Smooth muscle cell of the coronary artery (primary cell): ENCODE measurements at places on chromosomes 7 and 10. TPM values are rescaled to one million over a fixed set of nuclear protein-coding genes. Genes with fewer than 3 reads are reported as not detected.

RBAK gene
- total RNA-seq, result 2.9 and 6.5 TPM in 2 replicates

TRRAP gene
- 9.9 and 11.9 TPM in 2 replicates for total RNA-seq

SLC16A12 gene
- 0.12 and 0.75 TPM in 2 replicates for total RNA-seq

NCAPG2 gene
- 9.9 and 10.2 TPM in 2 replicates for total RNA-seq

LBX1 gene
- not detected in 2 replicates for total RNA-seq

INTS1 gene
- 31.0 and 31.7 TPM in 2 replicates for total RNA-seq

PLEKHS1 gene
- not detected in 2 replicates for total RNA-seq

GJD4 gene
- not detected in 2 replicates for total RNA-seq

CALML3 gene
- not detected in 2 replicates for total RNA-seq

AKR1C4 gene
- not detected in 2 replicates for total RNA-seq

TMEM26 gene
- total RNA-seq, result 0.35 and 0.60 TPM in 2 replicates

ASB10 gene
- total RNA-seq, result not detected in 2 replicates

ANKRD26 gene
- total RNA-seq, result 6.3 and 7.0 TPM in 2 replicates

GRID2IP gene
- not detected in 2 replicates for total RNA-seq

CFAP70 gene
- 0.30 and 0.94 TPM in 2 replicates for total RNA-seq

CEP55 gene
- total RNA-seq, result 0.47 and 10.1 TPM in 2 replicates

SLIT1 gene
- under 0.01 and 0.35 TPM in 2 replicates for total RNA-seq

CFAP46 gene
- 0.12 and 0.38 TPM in 2 replicates for total RNA-seq

LRRD1 gene
- under 0.01 TPM in 1 of 2 replicates, not detected in the other for total RNA-seq

ASZ1 gene
- not detected in 2 replicates for total RNA-seq

NEUROG3 gene
- not detected in 2 replicates for total RNA-seq

AMPH gene
- total RNA-seq, result 0.23 and 3.9 TPM in 2 replicates

NEBL gene
- total RNA-seq, result 0.12 and 0.90 TPM in 2 replicates

PDCD4 gene
- total RNA-seq, result 43.7 and 255 TPM in 2 replicates

MARVELD1 gene
- total RNA-seq, result 12.9 and 15.4 TPM in 2 replicates

TNPO3 gene
- 46.0 and 74.9 TPM in 2 replicates for total RNA-seq

TMEM140 gene
- 3.4 and 11.5 TPM in 2 replicates for total RNA-seq

MPP7 gene
- 0.23 and 0.38 TPM in 2 replicates for total RNA-seq

ANKRD22 gene
- total RNA-seq, result not detected in 2 replicates

LSM8 gene
- total RNA-seq, result 17.2 and 42.9 TPM in 2 replicates

GATA3 gene
- total RNA-seq, result 0.08 TPM in 1 of 2 replicates, not detected in the other
